ENCODE measurements at places on chromosomes 13 and 19.
A peak's percentile ranks its signal among the peaks of the same experiment; 100 is the strongest.

DNA sequence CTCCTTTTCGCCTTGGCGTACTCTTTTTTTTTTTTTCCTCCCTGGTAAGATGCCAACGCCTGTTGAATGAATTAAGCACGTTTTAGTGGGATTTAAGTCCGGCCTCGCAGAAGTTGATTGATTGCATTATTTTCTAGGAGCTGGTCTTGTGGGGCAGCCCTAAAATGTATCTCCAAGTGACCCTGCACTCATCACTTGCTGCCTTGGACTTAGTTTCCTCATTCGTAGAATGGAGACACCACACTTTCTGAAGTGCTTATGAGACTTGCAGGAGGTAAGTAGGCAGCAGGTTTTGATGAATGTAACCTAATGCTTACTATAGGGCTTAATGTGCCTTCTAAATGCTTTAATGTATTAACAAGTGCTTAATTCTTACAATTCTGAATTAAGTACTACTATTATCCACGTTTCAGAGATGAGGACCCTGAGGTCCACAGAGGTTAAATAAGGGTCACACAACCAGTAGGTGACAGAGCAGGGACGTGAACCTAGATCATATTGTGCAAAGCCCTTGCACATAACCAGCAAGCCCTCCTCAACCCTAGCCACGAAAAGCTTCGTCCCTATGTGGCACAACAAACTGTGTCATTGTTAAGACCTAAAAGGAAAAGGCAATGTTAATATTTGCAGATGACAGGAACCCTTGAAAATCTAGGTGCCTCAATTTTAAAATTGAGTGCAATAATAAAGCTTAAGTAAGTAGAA lies 514 bp upstream of the ARGLU1 start:
- DNase-seq, result no peak

- DNase-seq, result peak; percentile 9
Observed at GRCh38 chr19:33740811-33741396, 55.8 kb upstream of the KCTD15 start.

DNA sequence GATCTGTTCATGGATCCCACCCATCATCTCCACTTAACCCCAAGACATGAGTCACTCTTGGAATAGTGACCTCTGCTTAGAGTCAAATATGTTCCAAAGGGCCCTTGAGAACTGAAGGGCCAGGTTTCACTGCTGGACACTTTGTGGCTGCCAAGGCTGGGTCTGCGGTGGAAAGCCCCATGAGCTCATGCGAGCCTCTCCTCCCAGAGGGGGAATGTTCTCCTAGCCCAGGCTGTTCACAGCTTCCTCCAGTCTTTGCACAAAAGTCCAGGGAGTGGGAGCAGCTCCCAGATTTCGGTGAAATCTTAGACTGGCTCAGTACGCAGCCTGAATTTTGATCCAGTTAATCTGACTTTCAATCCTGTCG lies 732 bp upstream of the DCLK1 start:
- no peak for DNase-seq

DNA sequence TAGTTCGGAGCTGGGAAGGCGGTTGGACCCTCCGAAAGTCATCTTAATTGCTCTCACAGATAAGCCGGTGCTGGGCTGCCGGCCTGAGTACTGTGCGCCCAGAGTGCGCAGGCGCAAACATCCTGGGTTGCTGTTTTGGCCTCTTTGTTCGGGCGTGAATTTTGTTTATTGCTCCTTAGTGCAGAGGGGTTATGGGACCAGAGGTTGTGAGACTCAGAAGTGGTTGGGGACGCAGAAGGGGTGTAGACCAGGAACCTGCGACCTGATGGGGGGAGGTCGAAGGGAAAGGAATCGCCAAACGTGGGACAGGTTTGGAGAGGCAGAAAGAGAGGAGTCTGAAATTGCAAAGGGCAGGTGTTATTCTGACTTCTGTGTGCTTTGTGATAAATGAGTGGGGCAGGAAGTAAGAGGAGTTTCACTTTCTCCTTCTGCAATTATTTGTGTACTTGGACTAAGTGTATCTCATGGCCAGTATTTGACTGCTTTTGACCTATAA lies 607 bp upstream of the ZNF566 start:
- peak; percentile 76 for DNase-seq

- DNase-seq, result no peak
Observed at GRCh38 chr19:6500837-6501739, 1.0 kb downstream of the TUBB4A start.

- DNase-seq, result no peak
Observed at GRCh38 chr13:23558675-23559536, 11.3 kb upstream of the TNFRSF19 start.

DNA sequence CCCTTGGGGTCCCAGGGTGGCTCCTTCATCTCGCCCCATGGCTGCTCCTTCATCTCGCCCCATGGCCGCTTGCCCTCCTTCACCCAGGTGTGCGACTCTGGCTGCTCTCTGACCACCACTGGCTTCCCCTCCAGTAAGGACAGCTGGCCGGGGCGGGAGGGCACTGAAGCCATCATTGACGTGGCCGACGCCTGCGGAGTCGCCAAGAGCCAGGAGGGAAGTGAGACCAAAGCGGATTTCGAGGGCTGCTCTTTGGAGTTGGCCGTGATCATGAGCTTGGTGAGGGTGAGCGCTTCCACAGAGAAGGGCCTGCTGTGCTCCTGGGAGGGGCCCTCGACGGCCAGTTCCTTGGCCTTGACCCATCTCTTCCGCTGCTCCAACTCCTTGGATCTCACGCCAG lies 4.0 kb upstream of the COX6B2 start:
- DNase-seq, result no peak

DNA sequence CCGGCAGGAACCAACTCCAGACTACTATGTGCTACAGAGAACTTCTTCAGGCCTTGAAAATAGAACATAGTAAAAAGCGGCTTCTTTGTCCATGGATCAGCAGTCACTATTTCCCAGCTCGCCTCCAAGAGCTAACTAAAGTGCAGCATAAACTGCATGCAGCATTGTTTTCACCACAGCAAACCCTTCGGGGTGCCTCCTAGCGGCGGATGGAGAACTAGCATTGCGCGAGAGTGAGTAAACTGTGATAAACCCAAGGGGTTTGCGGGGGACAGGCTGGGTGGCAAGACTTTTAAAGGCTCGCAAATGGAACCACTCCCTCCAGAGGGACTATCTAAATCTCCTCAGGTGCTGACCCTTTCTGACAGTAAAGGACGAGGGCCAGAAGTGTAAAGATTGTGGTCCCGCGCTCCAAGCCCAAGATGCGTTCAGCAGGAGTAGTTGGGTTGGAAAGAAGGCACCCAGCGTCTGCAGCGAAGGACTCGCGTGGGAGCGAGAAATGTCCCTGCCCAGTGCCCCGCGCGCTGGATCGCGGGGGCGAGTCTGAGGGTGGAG lies 21.5 kb upstream of the SGCG start:
- DNase-seq, result peak; percentile 22

GRCh38 chr19:57599377-57599760 lies 316 bp upstream of the ZNF530 start:
- DNase-seq, result no peak

DNA sequence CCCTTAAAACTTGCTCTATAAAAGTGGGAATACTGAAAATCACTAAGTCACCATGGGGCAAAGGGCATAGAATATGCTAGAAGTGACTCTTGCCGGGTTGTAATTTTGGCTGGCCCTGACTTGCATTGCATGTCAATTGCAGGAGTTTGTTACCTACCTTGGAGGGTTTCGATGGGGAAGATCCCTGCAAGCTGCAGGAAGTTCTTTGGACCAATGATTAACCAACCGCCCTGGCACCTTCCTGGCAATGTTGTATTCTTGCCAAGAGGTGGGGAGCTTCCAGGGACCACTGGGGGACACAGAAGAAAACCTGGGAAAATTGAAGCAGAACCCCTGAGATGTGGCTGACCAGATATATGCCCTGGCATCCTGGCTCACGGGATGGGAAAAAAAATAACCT lies 235.8 kb downstream of the B3GLCT start:
- no peak for DNase-seq

DNA sequence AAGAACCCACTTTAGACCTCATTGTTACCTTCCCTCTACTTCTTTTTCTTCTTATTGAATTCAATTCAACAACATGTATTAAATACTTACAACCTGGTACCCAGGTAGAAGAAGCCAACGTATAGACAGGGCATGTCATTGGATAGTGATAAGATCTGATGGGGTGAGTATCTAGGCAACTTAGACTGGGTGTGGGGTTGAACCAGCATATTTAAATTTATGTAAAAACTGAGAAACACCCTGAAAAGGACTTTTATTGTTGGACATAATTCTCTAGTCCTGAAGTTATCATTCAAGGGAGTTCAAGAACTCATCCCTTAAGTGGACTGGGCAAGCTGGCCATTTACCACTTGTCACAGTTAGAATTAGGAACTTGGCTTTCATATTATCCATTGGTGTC lies 139.2 kb downstream of the ZIC5 start:
- DNase-seq, result no peak

GRCh38 chr13:78881751-78882150 lies 222.8 kb upstream of the OBI1 start:
- DNase-seq, result no peak

DNA sequence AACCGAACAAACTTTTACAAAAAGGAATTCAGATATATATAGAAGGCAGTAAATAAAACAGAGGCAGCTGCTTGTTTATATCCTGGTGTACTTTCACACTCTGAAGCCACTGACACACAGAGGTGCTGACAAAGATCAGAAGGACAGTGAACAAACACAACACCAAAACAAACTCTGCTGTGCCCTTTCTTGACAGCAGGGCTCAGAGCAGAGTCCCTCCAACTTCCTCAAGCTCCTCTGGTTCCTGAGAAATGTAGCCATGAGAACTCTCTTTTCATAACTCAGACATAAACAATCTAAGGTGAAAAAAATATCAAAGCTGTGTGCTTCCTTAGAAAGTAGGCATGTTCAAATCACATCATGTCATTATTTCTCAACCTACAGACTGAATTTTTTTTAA lies 1052.8 kb upstream of the SPRY2 start:
- DNase-seq, result no peak

DNA sequence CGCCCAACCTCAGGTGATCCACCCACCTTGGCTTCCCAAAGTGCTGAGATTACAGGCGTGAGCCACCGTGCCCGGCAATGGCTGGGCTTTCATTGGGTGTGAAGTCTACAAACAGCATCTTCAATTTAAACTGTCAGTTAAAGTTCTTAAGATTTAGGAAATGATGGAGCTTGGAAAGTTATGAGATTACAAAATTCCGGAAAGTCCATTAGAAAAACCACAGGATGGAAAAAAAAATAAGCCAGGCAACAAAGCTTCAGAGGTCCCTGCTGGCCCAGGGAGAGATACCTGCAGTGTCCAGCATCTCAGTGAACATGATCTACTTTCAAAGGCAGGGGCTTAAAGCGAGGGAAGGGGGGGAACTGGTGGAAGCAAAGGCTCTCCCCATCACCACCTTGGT lies 4.6 kb upstream of the ZNF587B start:
- DNase-seq, result no peak

DNA sequence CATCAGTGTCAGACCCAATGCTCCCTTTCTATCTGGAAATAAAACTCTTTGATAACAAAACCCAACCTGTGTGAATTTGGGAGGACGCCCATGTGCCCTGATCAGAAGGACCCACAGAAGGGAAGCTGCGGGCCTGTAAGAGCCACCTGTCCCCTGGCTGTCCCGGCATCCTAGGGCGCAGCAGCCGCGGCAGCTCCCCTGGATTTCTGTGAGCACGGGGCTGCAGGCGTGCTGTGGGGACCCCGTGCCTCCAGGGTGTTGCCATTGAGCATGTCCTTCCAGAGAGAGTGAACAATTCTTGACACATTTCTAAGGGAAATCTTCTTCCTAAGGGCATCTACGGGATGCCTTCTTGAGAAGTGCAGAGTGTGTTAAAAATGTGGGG lies 60.0 kb downstream of the MCF2L start:
- DNase-seq, result no peak

DNA sequence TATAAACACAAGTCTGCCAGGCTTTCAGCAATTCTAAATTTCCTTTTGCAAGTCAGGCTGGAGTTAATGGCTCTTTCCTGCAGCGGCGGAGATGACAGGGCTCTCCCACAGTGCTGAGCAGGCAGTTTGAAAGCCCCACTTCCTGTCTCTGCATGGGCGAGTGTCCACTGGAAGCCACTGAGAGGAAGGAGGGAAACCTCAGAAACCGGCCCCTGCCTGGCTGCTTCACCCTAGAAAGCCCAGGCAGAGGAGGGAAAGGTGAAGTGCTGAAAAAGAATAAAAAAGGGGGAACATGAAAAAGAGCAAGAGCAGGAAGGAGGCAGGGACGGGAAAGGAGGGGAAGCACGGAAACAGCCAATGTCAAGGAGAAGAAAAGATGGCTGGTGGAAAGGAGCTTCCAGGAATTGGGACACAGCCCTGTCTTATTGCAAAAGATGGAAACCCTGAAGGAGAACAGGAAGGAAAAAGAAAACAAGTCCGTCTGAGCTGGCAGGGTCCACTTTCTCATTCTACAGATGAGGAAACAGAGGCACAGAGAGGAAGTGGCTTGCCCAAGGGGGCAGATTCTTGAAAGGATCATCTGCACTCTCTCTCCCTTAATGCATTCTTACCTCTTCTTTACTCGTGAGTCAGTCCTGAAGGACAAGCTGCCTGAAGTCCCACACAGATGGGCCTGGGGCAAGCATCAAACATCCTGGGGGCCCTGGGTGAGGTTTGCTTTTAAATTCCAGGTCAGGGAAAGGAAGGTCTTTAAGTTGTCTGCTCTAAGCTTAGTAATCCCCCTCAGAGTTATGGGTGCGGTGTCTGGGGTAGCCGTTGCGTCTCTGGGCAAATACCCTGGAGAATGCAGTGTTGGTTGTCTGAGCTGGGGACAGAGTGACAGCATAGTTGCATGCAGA lies 38.8 kb upstream of the ALOX5AP start:
- no peak for DNase-seq

- DNase-seq, result no peak
Observed at GRCh38 chr13:113337976-113338375, 26.0 kb downstream of the GRTP1 start.

GRCh38 chr19:18412610-18413239 lies 6.5 kb upstream of the SSBP4 start:
- DNase-seq, result no peak

DNA sequence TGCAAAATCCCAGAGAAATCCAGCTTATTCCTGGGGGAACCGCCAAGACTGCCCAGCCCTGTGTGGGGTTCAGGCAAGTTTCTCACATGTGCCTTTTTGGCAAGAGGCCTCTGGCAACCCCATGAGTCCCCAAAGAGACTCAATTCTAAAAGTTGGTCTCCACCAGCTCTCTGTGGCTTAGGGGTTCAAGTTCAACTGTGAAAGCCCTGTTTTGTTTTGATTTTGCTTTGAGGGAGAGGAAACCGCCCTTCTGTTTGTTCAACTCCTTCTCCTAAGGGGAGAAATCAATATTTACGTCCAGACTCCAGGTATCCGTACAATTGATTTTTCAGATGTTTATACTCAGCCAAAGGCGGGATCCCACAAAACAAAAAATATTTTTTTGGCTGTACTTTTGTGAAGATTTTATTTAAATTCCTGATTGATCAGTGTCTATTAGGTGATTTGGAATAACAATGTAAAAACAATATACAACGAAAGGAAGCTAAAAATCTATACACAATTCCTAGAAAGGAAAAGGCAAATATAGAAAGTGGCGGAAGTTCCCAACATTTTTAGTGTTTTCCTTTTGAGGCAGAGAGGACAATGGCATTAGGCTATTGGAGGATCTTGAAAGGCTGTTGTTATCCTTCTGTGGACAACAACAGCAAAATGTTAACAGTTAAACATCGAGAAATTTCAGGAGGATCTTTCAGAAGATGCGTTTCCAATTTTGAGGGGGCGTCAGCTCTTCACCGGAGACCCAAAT lies 583 bp upstream of the LDLR start:
- no peak for DNase-seq
